ENCODE measurements at places on chromosomes 13 and 19. TPM values are rescaled to one million over a fixed set of nuclear protein-coding genes. Genes with fewer than 3 reads are reported as not detected.

The FGF22 gene
- not detected for total RNA-seq

The EXOC3L2 gene
- total RNA-seq, result not detected

The TMEM255B gene
- total RNA-seq, result not detected

The TUBA3C gene
- not detected for total RNA-seq

The FLT3 gene
- total RNA-seq, result not detected

The ZNF43 gene
- total RNA-seq, result 5.8 TPM

The OSCAR gene
- total RNA-seq, result not detected

The NOTCH3 gene
- total RNA-seq, result 66.9 TPM

The LGALS7B gene
- not detected for total RNA-seq

The LILRA6 gene
- not detected for total RNA-seq

The FBN3 gene
- not detected for total RNA-seq

The SLC10A2 gene
- not detected for total RNA-seq

The KLK7 gene
- not detected for total RNA-seq

The ETHE1 gene
- 39.4 TPM for total RNA-seq

The RDH8 gene
- total RNA-seq, result not detected

The ZFP30 gene
- 7.7 TPM for total RNA-seq

The ZNF850 gene
- total RNA-seq, result 1.4 TPM

The LRG1 gene
- 1.5 TPM for total RNA-seq

The GNA15 gene
- total RNA-seq, result not detected

The SLC17A7 gene
- not detected for total RNA-seq

The SIGLEC12 gene
- not detected for total RNA-seq

The ADGRE1 gene
- total RNA-seq, result not detected

The DACH1 gene
- total RNA-seq, result 0.39 TPM

The TJP3 gene
- total RNA-seq, result not detected

The POSTN gene
- total RNA-seq, result 186 TPM

The SPTBN4 gene
- total RNA-seq, result 1.5 TPM

The ZNF100 gene
- total RNA-seq, result 2.4 TPM

The KLHL1 gene
- total RNA-seq, result not detected

The ZNF256 gene
- 4.1 TPM for total RNA-seq

The RASIP1 gene
- 3.7 TPM for total RNA-seq

The CKM gene
- not detected for total RNA-seq

The RCBTB2 gene
- total RNA-seq, result 9.9 TPM

The MRI1 gene
- 27.4 TPM for total RNA-seq

The UBE2L5 gene
- not detected for total RNA-seq

The CLDND2 gene
- not detected for total RNA-seq

The RNF113B gene
- not detected for total RNA-seq

The ZNF606 gene
- total RNA-seq, result 16.1 TPM

The THAP8 gene
- 8.9 TPM for total RNA-seq

The BST2 gene
- total RNA-seq, result 13.6 TPM

The PHF11 gene
- total RNA-seq, result 19.0 TPM

The HNRNPL gene
- total RNA-seq, result 160 TPM

The ATP4B gene
- total RNA-seq, result not detected

The STOML3 gene
- not detected for total RNA-seq

The OR7A5 gene
- total RNA-seq, result not detected

The NLRP5 gene
- not detected for total RNA-seq

The TBXA2R gene
- 0.94 TPM for total RNA-seq

The FGF9 gene
- total RNA-seq, result not detected

The PRSS57 gene
- not detected for total RNA-seq

The TNFRSF19 gene
- total RNA-seq, result 18.2 TPM

The ADAT3 gene
- 4.9 TPM for total RNA-seq

The PSG2 gene
- total RNA-seq, result not detected

The SLC27A5 gene
- total RNA-seq, result 4.8 TPM

The GRK1 gene
- total RNA-seq, result not detected

The C1QTNF9B gene
- total RNA-seq, result not detected

The OR7C1 gene
- total RNA-seq, result not detected

The PTGIR gene
- total RNA-seq, result 8.2 TPM

The CYSLTR2 gene
- total RNA-seq, result 0.37 TPM
